ENCODE measurements at places on chromosomes 6 and 20.

DNA sequence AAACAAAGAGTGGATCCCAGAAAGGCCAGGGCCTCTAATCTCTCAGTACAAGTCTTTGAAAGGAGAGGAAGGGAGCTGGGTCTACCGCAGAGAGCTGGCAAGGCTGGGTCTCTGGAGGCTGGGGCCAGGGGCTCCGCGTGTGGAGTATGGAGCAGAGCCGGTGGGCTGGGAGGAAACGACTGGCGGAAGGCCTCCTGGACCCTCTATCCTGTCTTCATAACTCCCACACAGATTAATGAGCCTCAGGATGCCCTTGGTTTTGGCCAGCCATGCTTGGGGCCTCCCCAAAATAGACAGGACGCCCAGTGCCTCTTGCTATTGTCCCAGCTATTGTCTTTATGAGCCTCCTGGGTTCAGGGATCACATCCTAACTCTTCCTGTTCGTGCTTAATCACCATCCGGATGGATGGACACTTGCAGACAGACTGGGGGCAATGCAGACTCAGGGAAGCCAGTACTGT, 306.4 kb downstream of the DHX35 start:
- H3K4me3 ChIP-seq, result no peak overlapping the region
- H3K4me1 ChIP-seq, result no peaks in the 10 kb centered on the region
- DNase-seq, result no peak
- H3K27me3 ChIP-seq, result no peaks in the 10 kb centered on the region
- H3K36me3 ChIP-seq, result no peaks in the 10 kb centered on the region
- no peak overlapping the region for H3K27ac ChIP-seq

DNA sequence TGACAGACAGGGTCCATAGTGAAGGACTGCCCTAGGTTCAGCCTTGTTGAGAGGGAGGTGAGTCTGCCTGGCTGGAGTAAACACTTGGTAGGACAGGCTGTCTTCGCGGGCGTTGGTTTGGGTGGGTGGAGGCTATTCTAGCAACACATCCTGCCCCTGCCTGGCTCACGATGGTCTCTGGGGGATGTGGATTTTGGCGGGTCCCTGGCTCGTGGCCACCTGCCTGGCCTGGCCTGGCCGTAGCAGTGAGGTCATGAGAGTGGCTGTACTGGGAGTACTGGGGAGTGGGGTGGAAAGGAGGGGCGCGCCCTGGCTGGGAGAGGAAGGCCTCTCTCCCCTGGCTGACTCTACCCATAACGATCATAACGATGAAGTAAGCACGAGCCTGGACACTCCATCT, 30.2 kb upstream of the MRPS18A start:
- no peak for DNase-seq
- H3K27ac ChIP-seq, result no peak overlapping the region
- peaks cover 7% of the 10 kb centered on the region for H3K4me1 ChIP-seq
- H3K36me3 ChIP-seq, result no peaks in the 10 kb centered on the region
- H3K4me3 ChIP-seq, result no peak overlapping the region

DNA sequence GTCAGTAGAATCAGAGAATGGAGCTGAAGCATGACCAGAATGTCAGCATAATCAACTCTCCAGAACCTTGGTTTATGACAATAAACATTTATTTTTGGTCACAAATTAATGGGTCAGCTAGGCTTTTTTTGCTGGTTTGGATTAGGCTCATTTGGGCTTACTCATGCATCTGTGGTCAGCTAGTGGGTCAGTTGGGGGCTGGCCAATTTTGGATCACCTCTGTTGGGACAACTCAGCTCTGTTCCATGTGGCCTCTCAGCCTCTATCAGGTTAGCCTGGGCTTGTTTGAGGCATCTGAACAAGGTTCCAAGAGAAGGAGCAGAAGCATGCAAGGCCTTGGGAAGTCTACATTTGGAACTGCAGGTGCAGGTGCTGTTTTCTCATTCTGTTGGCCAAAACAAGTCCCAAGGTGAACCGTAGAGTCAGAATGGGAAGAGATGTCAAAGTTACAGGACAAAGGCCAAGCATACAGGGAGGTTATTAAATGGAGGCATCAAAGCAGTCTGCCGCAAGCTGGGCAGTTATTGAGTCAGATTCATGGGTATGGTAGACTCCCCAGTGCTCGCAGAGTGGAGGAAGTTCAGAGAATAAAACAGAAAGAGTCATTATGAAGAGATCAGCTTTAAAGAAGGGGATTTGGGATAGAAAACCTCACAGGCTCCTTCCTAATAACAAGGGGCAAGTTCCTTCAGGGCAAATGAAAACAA, 173.0 kb downstream of the PLCB4 start:
- H3K4me1 ChIP-seq, result peaks cover 10% of the 10 kb centered on the region
- peak; percentile 71 for DNase-seq
- H3K36me3 ChIP-seq, result no peaks in the 10 kb centered on the region
- H3K27ac ChIP-seq, result no peak overlapping the region
- no peaks in the 10 kb centered on the region for H3K27me3 ChIP-seq

DNA sequence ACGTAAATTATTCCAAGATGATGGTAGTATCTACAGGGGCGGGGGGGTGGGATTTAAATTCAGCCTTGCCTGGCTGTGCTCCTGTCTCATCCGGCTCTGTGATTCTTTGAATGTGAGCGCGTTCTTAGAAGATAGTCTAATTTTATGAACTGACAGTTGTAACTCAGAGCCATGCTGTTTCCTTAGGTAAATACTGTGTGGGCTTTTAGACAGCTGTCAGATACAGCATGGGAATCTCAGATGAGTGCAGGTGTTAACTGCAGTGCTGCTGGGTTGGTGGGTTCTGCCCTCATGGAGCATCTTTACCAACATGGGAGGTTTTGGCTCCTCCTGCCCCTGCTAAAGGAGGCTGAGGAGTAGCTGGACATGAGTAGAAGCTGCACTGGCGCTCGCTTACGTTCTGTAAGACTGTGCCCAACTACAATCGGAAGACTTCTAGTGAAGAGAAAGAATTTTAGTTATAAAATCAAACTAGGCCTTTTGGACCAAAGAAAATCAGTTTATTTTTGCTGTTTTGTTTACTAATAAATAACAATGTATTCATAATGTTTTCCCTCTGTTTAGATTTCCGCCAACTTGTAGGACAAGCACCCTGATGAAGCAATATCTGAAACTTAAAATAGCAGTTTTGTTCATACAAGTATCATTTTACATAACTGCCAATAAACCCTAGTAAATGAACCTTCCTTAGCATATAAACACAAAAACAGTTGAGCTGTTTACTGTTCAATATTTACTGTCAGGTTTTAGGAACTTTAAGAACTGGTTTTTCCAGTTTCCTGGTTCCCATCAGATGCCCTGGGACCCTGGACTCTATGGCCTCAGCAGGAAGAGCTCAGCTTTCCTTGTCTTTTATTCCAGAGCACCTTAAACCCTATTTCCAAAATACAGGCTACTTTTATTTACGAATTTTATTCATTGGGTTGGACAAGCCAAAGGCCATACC, 66.1 kb downstream of the FAM120B start:
- DNase-seq, result no peak
- H3K27me3 ChIP-seq, result no peaks in the 10 kb centered on the region
- H3K27ac ChIP-seq, result no peak overlapping the region
- H3K36me3 ChIP-seq, result peaks cover 10% of the 10 kb centered on the region
- H3K4me1 ChIP-seq, result peaks cover 5% of the 10 kb centered on the region

All from astrocyte (in vitro differentiated cells and primary cell).